ENCODE measurements at places on chromosomes 16 and 17.

- no peak for DNase-seq
Observed at GRCh38 chr17:34117811-34118210, 137.3 kb upstream of the CCL2 start.

DNA sequence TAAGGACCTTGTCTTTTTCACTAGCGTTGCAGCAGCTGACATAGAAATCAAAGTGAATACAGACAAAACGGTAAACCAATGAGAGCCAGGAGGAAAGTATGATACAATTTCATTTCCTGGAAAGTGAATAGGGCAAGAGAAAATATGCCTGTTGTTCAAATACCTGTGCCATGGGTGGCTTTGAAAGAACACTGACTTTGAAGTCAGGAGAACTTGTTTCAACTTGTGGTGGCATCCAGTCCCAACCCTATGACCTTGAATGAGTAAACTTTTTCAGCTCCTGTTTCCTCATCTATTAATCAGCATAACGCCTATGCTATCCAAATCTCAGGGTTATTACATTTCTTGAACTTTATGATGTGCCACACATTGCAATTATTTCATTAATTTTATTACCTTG is 173.7 kb upstream of the HS3ST3A1 start:
- DNase-seq, result no peak

DNA sequence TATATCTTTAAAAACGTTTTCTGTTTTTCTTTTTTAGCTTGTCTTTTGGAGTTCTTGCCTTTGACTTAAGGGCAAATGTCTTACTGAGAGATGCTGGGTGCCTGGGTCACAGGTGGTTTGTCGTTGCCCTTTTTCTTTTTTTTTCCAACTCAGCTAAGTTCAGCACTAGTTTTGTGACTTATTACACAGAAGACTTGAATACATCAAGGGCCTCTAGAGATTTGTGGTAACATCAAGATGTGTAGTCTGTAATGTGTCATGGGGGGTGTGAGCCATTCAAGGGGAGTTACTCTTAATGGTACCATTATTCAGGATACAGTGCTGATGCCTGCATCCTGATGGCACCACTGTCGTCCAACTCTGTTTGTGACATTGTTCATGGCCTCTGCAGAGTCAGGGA is 95.1 kb downstream of the PRKCA start:
- DNase-seq, result no peak

DNA sequence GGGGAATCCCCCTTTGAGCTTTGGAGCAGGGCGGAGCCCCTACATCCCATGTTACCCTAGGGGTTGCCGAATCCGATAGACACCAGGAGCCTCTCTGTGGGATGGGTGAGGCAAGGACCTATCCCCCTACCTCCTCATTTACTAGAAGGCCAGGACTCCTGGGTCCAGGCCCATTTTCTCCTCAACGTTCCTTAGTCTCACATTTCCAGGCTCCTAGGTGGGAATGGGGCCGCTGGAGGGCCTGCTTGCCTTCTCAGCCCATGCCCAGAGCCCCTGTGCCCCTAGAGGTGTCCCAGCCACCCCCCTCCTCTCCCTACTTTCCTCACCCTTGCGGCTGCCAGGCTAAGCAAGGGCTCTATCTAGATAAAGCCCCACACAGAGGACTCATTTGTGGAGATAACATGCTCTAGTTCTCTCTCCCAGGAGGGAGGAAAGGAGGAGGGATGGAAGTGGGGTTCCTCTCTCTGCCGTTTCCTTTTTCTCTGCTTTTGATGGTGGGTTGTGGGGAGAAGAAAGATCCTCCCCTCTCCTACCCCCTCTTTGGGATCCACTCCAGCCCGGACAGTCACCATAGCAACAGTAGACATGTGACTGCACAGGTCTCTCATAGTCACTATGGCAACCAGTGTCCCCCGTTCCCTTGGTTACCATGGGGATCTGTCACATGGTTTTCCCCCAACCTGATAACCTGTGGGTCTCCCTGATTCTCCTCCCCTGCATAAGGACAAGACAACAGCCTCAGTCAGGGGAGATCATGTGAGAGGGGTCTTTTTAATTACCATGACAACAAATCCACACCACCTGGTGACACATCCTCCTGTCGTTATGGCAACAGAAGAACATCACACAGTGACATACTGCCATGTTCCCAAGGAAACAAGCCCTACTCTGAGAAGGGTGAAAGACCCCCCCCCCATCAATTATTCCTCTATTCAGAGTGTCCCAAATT is 5.2 kb downstream of the CACNA1G start:
- no peak for DNase-seq

GRCh38 chr16:2915196-2915929 is 3.6 kb downstream of the FLYWCH1 start:
- no peak for DNase-seq

DNA sequence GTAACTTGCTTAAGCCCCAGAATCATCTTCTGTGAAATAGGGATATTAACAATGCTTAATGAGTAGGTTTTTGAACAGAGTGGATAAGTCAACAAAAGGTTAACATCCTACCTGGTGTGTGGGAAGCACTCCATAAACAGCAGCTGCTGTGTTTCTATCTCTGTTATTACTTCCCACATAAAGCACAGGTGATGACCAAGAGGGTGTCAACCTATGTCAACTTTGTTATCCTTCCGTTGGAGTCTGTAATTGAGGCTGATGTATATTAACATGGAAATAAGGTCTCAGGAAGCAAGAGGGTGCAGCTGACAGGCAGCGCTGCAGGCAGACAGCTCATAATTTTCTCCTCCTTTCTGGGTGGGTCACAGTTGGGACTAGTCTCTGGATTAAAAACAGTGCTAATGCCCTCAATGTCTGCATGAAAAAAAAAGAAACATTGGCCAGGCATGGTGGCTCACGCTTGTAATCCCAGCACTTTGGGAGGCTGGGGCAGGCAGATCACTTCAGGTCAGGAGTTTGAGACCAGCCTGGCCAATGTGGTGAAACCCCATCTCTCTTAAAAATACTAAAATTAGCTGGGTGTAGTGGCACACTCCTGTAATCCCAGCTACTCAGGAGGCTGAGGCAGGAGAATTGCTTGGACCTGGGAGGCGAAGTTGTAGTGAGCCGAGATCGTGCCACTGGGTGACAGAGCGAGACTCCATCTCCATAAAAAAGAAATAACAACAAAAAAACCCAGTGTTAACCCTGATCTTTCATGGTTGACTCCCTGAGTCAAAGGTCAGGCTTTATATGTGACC is 269.6 kb downstream of the SNX29 start:
- DNase-seq, result no peak

DNA sequence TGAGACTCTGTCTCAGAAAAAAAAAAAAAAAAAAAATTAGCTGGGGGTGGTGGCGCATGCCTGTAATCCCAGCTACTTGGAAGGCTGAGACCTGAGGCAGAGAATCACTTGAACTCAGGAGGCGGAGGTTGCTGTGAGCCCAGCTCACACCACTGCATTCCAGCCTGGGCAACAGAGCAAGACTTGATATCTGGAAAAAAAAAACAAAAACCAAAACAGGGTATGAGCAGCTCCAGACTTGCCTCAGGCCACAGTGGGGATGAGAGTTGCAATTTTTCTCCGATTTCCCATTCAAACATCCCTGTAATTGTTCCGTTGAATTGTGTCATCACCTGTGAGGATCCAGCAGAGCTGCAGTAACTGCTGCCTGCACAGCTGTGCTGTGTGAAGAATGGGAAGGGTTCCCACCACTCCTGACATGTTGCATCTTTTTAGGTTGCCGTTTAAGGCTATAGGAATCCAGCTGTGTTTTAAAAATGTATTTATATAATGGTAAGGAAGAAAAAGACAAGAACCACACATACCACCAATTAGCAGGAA is 150.0 kb downstream of the VPS53 start:
- no peak for DNase-seq

DNA sequence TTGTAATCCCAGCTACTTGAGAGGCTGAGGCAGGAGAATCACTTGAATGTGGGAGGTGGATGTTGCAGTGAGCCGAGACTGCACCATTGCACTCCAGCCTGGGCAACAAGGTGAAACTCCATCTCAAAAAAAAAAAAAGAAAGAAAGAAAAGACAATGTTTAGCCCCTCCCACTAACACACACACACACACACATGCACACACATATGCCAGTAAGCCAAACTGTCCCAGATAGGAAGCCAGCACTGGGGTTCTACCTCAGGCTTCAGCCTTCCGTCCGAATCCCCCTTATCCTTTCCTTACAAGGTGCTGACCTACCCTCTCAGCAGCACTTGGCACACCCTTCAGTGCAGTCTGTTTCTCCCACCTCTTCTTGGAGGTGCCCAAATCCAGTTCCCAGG is 8.7 kb upstream of the KCNH6 start:
- no peak for DNase-seq

- DNase-seq, result no peak
Observed at GRCh38 chr17:38353086-38353604, 1.5 kb downstream of the SOCS7 start.

DNA sequence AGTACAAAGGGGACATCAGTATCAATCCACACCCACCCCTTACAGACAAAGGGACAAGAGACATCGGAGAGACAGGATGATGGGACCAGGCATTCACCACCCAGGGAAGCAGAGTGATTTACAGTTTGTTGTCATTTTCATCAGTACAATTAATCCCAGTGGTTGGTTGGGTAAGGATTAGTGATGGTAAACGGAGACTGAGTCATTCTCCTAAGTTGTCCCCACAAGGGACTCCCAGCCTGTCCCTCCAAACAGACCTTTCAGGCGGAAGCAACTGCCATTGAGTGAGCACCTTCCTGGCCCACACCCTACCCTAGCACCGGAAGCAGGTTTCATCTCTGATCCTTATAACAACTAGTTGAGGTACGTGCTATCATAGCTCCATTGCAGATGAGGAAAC is 11.2 kb downstream of the PPL start:
- no peak for DNase-seq

DNA sequence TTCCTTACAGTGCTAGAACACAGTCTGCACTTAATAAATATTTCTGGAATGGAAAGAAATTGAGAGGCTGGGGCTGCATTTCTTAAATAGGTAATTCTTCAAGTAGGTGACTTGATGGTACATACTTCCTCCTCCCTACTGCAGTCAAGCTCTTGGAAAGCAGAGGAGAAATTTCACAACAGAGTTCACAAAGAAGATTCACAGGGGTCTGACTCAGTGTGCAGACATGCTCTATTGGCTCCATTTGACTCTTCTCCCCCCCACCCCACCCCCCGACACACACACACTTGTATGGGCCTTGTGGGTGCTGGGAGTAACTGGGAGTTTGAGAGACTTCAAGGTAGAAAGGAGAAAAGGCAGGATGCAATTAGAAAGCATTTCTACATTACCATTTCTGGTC is 6.2 kb upstream of the MYOCD start:
- DNase-seq, result no peak

DNA sequence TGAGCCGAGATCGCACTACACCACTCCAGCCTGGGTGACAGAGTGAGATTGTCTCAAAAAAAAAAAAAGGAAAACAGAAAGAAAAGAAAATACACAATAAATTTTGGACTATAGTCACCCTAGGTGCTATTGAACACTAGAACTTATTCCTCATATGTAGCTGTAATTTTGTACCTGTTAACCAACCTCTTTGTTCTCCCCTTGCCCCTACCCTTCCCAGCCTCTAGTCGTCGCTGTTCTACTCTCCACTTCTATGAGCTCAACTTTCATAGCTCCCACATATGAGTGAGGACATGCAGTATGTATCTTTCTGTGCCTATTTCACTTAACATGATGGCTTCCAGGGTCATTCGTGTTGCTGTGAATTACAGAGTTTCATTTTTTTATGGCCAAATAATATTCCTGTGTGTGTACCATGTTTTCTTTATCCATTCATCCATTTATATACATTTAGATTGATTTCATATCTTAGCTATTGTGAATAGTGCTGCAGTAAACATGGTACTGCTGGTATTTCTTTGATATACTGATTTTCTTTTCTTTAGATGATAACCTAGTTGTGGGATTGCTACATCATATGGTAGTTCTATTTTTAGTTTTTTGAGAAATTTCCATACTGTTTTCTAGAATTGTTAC is 28.3 kb downstream of the VPS35L start:
- no peak for DNase-seq

DNA sequence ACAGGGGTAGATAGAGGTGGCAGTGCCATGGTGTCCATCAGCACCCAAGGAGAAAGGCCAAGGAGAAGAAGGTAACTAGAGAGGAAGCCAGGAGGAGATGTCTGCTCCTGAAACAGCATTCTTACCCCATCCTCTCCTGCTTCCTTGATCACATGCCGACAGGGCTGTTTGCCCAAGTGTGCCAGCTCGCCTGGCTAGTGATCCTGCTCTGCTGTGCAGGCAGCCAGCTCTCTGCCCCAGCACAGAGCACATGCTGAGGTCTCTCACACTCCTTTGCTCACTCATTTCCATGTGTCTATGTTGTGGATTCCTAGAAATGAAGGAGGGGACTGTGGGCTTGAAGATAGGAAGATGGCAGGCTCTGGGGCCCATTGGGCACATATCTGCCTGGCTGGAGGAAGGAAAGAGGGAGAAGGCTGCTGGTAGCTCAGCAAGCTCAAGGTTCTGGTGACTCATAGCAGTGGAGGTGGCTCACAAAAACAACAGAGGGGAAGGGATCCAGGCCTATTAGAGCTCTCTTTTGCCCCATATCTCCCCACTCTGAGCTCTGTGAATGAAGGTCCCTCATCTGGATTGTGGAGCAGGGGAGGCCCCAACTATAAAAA is 54.3 kb downstream of the NEUROD2 start:
- DNase-seq, result no peak

DNA sequence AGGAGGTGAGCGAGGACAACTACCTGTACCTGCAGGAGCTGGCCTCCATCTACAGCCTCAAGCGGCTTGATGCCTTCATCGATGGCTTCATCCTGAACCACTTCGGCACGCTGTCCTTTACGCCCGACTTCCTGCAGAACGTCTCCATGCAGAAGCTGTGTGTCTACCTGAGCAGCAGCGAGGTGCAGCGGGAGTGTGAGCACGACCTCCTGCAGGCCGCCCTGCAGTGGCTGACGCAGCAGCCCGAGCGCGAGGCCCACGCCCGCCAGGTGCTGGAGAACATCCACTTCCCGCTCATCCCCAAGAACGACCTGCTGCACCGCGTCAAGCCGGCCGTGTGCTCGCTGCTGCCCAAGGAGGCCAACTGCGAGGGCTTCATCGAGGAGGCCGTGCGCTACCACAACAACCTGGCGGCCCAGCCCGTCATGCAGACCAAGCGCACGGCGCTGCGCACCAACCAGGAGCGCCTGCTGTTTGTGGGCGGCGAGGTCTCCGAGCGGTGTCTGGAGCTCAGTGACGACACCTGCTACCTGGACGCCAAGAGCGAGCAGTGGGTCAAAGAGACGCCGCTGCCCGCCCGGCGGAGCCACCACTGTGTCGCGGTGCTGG is 9.0 kb downstream of the KLHL36 start:
- DNase-seq, result no peak

DNA sequence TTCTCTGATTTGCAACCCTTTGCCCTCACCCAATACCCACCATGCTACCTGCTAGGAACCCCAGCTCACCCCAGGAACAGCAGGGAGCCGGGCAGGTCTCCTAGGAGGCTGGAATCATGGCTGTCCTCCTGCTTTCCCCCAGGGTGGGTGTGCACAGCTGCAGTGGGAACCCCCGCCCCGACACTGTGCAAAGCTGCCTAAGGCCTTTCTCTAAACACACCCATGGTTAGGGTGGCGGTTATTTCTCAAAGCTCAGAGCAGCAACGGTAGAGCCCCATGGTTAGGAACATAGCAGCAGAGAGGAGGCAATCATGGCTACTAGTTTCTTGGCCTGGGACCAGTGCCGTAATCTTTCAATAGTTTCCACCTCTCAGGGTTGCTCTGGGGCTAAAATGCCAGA is 52.2 kb downstream of the ABCC12 start:
- DNase-seq, result no peak

- DNase-seq, result no peak
Observed at GRCh38 chr17:82477934-82478333, 19.4 kb downstream of the NARF start.

- DNase-seq, result no peak
Observed at GRCh38 chr16:2425825-2426430, 3.3 kb upstream of the CCNF start.

Measured in stimulated activated CD8-positive, alpha-beta memory T cell treated with anti-CD3 and anti-CD28 coated beads, Interleukin-12 subunit alpha, Interleukin-12 subunit beta, amount 100 ng/mL, for 4 hours (primary cell).